ENCODE measurements at places on chromosomes 4 and X. TPM values are rescaled to one million over a fixed set of nuclear protein-coding genes. Genes with fewer than 3 reads are reported as not detected.
A peak's percentile ranks its signal among the peaks of the same experiment; 100 is the strongest.

Gene FOXR2
- total RNA-seq = not detected

Gene USP17L27
- not detected for total RNA-seq

DNA sequence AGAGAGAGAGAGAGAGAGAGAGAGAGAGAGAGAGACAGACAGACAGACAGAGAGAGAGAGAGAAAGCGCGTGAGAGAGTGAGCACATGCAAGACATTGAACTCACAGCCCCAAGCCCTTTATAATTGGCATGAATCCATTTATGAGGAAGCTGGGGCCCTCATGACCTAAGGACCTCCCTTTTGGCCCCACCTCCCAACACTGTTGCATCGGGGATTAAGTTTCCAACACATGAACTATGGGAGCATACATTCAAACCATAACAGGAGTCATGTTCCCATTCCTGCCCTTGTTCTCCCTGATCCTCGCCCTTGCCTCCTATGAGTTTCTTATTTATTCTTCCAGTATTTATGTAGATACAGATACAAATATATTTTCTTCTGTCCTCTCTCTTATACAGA is 269.8 kb upstream of the ARX start:
- DNase-seq = no peak

DNA sequence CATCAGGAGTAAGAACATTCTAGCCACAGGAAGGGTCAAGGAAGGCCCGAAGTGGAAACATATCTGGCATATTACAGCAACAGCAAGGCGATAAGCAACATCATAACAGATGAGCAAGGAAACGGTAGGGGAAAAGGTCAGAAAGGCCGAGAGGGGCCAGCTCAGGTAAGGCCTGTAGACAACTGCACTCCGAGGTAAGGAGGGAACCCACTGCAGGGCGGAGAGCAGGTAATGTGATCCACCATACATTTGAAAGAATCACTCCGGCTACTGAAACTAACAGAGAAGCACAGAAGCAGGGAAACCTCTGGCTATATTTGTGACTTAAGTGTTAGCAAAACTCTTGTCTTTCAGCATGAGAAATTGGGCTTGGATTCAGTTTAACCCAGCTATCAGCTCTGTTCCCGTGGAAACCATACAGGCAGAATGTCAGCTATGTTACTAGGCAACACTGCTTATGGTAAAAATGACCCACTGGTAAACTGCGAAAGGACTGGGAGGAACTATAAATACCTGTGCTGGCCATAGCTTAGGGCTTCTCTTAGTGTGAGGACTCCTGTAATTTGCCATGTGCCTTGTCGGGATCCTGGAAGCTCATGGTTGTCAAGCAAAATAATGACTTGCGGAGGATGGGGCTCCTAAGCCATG is 31.0 kb downstream of the FRYL start:
- peak; percentile 11 for DNase-seq

Measured in astrocyte (in vitro differentiated cells and primary cell).